ENCODE measurements at places on chromosomes 13 and 19. TPM values are rescaled to one million over a fixed set of nuclear protein-coding genes. Genes with fewer than 3 reads are reported as not detected.

ZNF699 gene
- total RNA-seq: 11.6 TPM

MIA gene
- total RNA-seq: not detected

CPB2 gene
- total RNA-seq: not detected

PPP1R37 gene
- 19.6 TPM for total RNA-seq

PSG1 gene
- total RNA-seq: not detected

ATP4B gene
- total RNA-seq: not detected

GDF15 gene
- 25.5 TPM for total RNA-seq

IGFL3 gene
- total RNA-seq: not detected

ZNF534 gene
- total RNA-seq: 0.68 TPM

CACNA1A gene
- total RNA-seq: 0.27 TPM

SIGLEC8 gene
- total RNA-seq: 0.28 TPM

TMEM38A gene
- total RNA-seq: 11.9 TPM

FCER2 gene
- total RNA-seq: 1.4 TPM

All from thoracic aorta (tissue), 2 donors.